ENCODE measurements at places on chromosomes 16 and 17.

DNA sequence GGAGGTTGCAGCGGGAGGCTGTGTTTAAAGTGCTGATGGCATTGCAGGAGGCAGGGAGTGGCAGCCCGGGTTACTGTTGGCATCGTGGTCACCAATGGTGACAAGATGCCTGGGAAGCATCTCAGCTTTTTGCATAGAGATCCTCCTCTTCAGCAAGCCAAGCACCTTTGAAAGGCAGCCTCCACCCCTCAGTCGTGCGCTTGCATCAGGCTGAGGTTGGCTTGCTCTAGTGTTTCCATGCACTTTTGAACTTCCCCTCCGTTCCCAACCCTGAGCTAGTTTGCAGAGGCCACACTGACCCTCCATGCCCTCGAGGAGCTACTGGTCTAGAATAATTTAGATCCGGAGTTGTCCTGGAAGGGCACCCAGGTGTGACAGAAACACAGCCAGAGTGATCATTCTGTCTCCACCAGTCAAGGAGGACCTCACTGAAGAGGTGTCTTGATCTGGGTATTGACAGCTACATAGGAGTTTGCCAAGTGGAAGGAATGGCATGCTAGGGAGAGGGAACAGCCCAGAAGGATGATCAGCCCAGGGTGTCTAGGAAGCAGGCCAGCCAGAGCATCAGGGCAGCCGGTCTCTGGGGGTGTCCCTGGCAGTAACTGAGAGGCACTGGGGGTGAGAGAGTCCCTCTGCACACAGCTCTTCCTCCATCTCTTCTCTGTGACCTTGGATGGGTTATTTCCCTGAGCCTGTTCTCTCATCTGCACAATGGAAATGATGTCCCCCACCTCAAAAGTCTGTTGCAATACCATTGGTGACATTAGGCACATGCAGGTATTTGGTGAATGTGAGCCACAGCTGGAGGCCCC is 7.7 kb downstream of the BEAN1 start:
- no peak for DNase-seq

DNA sequence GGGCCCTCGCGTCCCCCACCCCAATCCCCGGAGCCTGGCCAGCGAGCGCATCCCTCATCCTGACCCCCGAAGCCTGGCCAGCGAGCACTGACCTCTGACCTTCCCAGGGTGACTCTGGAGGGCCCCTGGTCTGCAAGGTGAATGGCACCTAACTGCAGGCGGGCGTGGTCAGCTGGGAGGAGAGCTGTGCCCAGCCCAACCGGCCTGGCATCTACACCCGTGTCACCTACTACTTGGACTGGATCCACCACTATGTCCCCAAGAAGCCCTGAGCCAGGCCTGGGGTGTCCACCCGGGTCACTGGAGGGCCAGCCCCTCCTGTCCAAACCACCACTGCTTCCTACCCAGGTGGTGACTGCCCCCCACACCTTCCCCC is 2.3 kb downstream of the TPSD1 start:
- no peak for DNase-seq

DNA sequence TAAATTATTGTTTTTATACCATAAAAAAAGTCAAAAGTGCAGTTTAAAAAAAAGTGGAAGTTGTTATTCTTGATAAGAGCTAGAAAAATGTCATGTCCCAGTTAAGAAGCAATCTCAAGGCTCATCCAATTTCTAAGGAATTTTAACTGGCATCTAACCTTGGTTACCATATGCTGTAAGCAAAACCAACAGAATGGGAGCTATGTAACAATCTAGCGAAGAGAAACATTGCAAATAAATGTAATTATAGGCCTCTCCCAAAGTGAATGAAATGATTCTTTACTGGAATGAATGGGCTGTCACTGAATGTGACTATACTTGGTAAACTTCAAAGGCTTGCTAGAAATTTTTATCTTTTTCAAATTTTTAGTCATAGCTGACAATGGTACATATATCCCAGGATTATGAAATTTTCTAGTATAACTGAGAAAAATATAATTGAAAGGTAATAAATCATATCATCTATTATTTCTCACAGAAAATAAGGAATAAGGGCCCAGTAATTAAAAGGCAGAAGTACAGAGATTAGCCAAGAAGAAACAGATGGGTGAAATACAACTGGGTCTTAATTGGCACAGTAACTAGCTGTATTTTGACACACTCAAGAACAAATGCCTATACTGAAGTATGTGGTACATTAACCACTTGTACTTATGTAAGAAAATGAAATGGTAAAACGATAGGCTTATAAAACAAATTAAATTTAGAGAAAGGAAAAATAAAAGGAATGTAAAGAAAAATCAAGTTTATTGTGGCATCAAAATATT is 61.5 kb downstream of the NETO2 start:
- no peak for DNase-seq

GRCh38 chr17:68013385-68013784 is 17.1 kb upstream of the C17orf58 start:
- DNase-seq: no peak

GRCh38 chr17:72126575-72127486 is 6.0 kb downstream of the SOX9 start:
- DNase-seq: no peak

GRCh38 chr16:63702981-63703590 is 1418.8 kb downstream of the CDH11 start:
- DNase-seq: no peak

- DNase-seq: no peak
Observed at GRCh38 chr17:80850817-80851216, 140.8 kb upstream of the CHMP6 start.

- peak; percentile 59 for DNase-seq
Observed at GRCh38 chr17:31508288-31509094, 117.0 kb downstream of the RAB11FIP4 start.

DNA sequence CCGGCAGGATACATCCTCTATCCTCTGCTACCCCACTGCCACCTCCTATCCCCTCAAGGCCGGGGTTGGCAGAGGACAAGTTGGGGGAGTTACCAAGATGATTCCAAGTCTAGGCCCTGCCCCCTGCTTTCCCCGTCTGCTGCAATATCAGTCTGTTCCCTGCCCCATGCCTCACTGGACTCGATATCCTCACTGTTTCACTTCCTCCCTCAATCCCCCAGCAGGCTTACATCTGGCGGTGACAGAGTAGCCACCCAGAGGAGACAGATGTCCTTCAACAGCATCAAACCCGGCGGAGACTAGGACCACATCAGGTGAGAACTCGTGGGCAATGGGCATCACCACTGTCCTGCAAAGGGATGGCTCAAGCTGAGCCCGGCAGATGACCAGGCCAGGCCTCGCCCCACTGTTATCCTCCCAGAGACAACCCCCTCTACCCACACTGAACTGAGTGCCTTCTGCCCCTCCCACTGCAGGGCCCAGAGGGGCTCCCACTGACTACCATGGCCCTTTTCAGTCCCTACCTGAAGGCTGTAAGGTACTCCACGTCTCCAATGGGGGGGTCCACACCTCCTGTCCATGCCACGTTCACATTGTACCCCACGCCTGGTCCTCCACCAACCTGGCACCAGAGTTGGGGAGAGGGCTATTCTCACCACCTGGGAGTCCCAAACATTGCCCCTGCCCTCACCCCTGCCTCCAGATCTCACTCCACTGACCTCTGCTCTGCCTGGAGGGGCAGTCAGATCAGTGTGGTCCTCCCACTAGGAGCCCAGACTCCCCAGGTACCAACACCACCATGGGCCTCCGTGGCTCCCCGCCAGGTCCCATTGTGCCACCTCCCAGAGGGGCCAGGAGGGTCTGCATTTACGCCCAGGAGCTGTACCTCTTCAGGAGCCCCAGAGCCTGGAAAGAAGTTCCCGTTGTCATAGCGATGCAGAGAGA is 9.6 kb downstream of the G6PC3 start:
- DNase-seq: no peak

DNA sequence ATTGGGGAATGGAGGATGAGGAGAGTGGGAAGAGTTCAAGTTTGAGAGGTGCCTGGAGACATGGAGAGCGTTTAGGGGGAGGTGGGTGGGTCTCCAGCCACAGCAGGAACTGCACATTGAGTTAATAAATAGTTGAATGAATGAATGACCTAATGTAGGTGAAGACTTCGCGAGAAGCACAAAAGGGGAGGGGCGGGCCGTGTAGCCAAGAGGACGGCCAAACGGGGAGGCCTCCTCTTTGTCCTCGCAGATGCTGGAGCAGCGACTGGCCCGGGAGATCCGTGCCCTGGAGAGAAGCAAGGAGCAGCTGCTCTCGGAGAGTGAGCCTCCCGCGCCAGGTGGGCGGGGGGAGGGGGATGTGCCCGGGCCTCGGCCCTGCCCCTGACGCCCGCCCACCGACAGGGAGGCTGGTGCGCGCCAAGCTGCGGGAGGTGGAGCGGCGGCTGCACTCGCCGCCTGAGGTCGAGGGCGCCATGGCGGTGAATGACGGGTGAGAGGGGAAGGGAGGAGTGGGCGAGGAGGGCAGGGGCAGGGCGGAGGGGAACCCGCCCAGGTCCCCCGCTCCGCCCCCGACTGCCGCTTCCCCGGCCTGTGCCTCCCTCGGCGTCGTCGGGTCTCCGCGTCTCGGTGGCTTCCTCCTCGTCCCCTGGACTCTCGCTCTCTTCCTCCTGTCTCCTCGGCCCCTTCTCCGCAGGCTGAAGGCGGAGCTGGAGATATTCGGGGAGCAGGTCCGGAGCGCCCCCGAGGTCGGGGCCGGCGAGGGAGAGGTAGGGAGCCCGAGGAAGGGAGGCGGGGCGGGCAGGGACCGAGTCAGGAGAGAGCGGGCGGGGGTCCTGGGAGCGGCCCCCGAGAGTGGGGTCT is 12.9 kb downstream of the SYCE1L start:
- peak; percentile 76 for DNase-seq

DNA sequence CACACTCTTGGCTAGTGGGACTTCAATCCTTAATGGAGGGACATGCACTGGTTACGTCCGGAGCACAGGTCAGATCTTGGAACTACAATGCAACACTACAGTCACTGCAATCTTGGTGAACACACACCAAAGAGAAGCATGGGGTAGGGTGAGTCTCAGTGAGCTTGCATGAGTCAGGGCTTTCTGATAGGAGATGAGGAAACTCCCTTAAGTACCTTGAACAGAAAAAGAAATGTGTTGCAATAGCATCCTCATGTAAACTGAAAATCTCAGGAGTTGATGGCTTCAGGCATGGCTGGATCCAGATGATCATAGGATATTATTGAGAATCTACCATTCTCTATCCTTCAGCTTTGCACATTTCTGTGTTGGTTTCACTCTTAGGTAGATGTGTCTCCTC is 54.1 kb downstream of the CES1 start:
- DNase-seq: no peak

GRCh38 chr17:65515959-65516948 is 45.2 kb downstream of the AXIN2 start:
- DNase-seq: no peak

- no peak for DNase-seq
Observed at GRCh38 chr17:17063546-17064122, 21.4 kb downstream of the MPRIP start.

DNA sequence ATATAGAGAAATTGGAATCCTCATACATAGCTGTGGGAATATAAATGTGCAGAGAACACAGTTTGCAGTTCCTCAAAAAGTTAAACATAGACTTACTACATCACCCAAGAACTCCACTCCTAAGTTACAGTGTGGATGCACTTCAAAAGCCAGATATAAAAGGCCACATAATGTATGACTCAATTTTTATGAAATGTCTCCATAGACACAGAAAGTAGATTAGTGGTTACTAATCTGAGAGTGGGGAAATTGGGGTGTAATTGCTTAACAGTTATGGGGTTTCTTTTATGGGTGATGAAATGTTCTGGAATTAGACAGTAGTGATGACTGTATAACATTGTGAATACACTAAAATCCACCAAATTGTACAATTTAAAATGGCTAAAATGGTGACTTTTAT is 60.9 kb downstream of the CACNG1 start:
- no peak for DNase-seq

DNA sequence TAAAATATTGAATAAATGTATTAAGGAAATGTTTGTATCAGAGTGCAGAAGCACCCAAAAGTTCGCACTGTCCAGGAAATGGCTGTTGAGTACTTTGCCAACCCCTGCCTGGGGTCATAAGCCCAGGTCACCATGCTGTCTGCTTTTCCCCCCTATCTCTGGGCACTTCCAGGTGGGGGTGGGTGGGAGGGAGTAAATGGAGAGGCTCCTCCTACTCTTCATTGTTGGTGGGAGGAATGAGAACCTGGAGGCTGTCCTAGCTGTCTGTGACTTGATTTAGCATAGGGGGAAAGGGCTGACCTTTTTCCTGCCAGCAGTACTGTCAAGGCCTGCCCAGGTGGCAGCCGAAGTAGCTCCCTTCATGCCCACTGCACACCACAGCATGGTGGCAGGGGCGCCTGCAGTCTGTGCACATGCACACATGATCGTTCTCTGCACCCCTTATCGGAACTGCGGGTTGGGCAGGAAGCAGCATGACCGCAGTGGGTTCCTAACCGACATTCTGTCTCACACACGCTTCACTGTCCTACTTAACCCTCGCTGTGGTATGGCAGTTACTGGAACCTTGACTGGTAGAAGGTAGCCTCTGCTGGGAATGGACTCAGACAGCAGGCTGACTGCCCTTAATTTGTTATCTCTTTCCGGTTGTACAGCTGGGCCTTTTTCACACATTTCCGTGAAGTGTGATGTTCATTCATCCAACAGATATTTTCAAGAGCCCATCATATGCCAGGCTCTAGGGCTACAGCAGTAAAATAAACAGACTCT is 41.5 kb downstream of the LDHD start:
- DNase-seq: peak; percentile 80

GRCh38 chr16:10625595-10626357 is 45.4 kb upstream of the EMP2 start:
- no peak for DNase-seq

DNA sequence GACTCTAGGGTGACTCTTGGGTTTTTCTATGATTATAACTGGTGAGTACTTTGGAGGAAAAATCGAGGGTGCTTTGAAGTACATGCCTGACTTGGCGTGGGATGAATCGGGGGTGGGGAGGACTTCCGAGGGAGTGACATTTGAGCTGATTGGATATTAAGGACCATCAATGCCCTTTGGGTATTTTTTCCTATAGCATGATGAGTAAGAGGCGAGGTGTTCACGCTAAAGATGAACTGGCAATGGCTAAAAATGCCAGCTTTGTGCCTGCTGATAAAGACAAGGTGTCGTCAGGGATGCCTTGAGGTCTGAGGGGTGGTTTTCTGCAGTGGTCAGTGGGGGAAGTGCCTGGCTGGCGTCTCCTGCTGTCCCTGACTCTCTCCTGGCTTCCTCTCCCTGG is 25.3 kb downstream of the USP43 start:
- DNase-seq: no peak

DNA sequence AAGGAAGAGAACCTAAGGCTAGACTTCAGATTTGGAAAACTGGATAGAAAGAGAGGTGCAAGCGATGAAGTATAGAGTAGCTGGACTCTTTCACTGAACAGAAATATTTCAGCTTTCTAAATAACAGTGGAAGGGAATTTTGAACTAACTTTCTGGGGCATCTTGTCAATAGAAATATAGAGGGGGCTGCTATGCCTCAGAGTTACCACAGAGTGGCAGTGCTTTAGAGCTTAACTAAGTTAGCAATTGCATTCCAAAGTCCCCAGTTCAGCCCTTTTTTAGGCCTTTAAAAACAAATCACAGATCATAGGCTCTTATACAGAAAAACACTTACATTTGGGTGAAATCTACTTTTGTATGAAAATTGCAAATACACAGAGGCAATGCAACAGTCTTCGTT is 154.2 kb upstream of the CDH8 start:
- no peak for DNase-seq

GRCh38 chr16:10180771-10181163 is 1.5 kb downstream of the GRIN2A start:
- DNase-seq: peak; percentile 59

- DNase-seq: no peak
Observed at GRCh38 chr17:705863-706262, 8.8 kb downstream of the VPS53 start.

GRCh38 chr17:47636273-47637030 is 13.3 kb upstream of the KPNB1 start:
- DNase-seq: no peak

- no peak for DNase-seq
Observed at GRCh38 chr17:63985387-63986140, 12.6 kb upstream of the PRR29 start.
